Omental fat pad (tissue), 4 donors: ENCODE measurements at places on chromosomes 12 and 14.

- no peak for DNase-seq
These were observed 6.0 kb downstream of the HDAC7 start for GRCh38 chr12:47813511-47814196.

- no peak for DNase-seq
These were observed 879 bp downstream of the RAB3IP start for GRCh38 chr12:69739287-69740191.

DNA sequence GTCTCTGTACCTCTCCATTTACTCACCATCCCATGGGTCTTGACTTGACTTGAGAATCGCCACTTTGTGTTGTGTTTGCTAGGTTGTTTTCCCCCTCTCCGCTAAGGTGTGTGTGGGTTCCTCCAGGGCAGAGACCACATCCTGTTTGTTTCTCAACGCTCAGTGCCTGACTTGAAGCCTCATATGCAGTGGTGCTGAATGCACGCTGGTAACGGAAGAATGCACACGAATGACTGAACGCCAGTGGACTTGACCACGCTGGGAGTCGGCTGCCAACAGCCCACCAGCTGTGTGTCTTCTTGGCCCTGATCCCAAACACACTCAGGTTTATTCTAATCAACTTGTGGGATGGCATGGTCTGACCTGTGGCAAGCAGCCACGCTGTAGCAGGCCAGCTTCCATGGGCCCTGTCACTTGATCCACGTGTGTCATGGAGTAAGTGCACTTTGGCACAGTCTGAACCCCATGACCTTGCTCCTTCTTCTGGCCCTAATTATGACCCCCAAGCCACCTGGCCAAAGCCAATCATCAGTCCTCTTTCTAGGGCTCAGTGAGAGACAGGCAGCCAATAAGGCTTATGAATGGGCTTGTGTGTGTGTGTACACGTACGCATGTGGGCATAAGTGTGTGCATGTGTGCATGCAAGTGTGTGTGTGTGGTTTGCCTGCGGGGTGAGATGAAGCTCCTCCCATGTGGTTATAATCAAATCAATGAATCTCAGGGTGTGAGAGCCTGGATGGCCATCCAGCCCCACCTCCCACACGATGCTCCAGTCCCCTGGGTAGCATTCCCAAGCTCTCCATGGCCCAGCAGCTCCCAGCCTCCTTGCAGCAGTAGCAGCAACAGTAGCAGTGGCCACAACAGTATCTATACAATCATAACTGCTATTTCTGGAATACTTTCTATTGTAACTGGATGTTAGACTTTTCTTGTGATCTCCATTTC is 6.4 kb upstream of the TC2N start:
- no peak for DNase-seq

DNA sequence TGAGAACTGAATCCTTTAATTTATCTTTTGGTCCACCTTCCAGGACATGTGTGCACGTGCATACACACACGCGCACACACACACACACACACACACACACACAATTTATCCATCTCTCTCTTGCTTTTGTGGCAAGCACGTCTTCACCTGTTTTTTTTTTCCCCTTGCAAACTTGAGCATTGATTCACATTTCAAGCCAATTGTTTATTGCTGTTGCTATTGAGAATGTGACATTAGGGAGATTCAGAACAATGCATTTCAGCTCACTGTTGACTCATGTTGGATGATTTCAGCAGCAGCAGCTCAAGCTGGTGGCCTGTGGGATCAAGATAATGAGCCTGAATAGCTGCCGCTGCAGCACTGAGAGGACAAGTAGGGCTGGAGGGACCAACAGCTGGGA is 128.9 kb downstream of the SNAPC1 start:
- DNase-seq: no peak

GRCh38 chr14:90511252-90511651 is 114.4 kb downstream of the CALM1 start:
- no peak for DNase-seq

GRCh38 chr12:93156086-93156716 is 221.5 kb upstream of the NUDT4 start:
- DNase-seq: no peak

DNA sequence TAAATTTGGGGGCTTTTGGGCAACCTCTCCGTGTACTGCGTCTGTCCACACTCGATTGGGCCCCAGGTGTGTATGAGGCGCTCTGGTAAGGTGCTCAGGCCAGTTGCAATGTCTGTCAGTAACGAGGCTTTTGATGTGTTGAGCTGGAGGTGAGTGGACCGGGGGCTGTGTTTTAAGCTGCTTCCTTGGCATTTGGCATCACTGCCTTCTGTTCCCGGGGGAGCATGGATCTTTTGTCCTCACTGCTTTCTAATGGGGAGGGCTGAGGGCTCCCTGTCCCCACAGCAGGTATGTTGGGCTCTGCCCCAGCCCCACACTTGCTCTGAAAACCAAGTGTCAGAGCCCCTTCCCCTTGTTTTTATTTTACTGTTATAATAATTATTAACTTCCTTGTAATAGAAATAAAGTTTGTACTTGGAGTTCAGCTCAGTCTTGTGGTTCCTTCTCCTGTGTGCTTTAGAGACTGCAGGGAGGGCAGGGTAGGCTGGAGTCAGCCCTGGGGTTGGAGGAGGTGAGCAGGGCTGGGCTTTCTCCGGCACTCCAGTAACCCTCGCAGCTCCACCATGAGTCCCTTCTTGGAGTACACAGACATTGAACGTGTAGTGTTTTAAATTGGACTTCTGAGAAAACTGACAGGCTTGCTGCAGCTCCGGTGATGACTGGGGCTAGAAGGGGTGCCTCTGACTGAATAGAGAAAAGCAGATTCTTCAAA is 28.0 kb downstream of the TRAFD1 start:
- no peak for DNase-seq

GRCh38 chr12:31736472-31736871 is 7.7 kb upstream of the AMN1 start:
- no peak for DNase-seq

DNA sequence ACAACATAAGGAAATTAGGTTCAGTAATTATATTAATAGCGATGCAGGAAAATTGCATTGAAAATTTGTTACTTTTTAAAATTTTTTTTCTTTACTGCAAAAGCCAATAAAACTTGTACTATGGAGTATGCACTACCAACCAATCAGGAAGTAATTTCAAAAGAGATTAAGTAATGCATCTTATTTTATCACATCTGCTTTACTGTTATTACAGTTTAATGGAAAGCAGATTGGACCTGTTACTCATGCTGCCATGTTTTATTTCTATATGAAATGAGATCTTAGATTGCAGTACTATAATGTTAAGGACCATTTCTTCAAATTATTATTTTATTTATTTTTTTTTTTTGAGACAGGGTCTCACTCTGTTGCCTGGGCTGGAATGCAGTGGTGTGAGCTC is 1.7 kb upstream of the STRN3 start:
- DNase-seq: no peak
